Tibial nerve (tissue), 4 donors: ENCODE measurements at places on chromosomes 4 and X.

DNA sequence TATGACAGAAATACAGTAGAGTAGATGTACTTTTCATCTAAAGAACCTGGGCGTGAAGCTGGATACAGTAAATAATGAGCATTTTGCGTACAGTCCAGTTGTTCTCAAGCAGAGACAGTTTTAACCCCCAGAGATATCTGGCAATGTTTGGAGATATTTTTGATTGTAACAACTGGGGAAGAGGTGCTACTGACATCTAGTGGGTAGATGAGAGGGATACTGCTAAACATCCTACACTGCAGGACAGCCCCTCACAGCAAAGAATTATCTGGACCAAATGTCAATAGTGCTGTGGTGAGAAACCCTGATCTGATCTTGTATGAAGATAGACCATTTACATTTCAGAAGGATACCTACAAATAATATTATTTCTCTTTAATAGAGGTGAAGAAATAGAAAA lies 200.2 kb upstream of the FAM47A start:
- H3K27me3 ChIP-seq: no peaks in the 10 kb centered on the region
- H3K4me3 ChIP-seq: no peak overlapping the region
- H3K36me3 ChIP-seq: no peaks in the 10 kb centered on the region
- no peaks in the 10 kb centered on the region for H3K4me1 ChIP-seq
- DNase-seq: no peak

- H3K27ac ChIP-seq: no peak overlapping the region
- no peaks in the 10 kb centered on the region for H3K36me3 ChIP-seq
- H3K27me3 ChIP-seq: no peaks in the 10 kb centered on the region
- no peaks in the 10 kb centered on the region for H3K4me1 ChIP-seq
These were observed 524.9 kb upstream of the HTR2C start for GRCh38 chrX:114058988-114059418.

DNA sequence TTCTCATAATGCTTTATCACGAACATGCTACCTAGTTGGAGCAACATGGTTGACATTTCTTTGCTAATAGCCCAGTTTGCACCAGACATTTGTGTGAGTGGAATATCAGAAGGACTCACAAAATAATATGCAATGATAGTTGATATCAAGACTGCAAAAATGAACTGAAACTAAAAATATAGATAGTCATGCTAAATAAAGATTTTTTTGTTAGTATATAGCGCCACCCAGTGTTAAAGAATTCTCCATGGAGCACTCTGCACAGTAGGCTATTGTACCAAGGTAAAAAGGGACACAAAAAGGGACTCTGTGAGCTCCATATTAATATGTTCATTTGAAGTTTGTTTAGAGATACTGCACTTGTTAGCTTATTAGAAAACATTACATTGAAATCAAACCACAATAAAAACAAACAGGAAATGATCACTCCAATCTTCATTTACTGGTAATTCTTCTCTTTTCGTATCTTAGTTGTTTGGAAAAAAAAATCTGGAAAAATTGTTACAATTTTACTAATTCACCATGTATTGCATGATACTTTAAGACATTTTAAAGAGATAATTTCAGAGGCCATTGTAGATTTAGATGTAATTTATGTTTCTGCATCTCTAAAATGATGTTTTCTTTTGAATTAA lies 1509.6 kb downstream of the ADGRL3 start:
- H3K27ac ChIP-seq: no peak overlapping the region
- no peaks in the 10 kb centered on the region for H3K36me3 ChIP-seq
- DNase-seq: no peak
- no peaks in the 10 kb centered on the region for H3K4me1 ChIP-seq
- H3K27me3 ChIP-seq: no peaks in the 10 kb centered on the region

DNA sequence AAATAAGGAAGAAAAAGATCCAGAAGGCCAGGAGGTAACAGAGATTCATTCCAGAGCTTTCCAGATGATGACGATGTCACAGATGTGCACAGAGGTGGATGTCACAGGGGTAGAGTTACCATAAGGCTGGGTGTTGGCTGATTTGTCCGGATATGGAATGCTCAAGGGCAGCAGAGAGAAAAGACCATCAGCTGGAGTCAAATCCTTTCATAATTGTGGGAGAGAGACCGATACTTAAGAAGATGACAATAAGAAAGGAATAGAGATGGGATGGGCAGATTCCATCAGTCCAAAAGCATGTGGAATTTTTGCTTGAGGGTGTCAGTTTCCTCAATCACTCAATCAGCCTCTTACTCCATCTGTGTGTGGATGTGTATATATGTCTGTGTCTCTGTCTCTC lies 150.4 kb downstream of the CENPC start:
- no peak for DNase-seq
- no peaks in the 10 kb centered on the region for H3K27me3 ChIP-seq
- H3K36me3 ChIP-seq: no peaks in the 10 kb centered on the region
- no peak overlapping the region for H3K4me3 ChIP-seq
- H3K27ac ChIP-seq: no peak overlapping the region

DNA sequence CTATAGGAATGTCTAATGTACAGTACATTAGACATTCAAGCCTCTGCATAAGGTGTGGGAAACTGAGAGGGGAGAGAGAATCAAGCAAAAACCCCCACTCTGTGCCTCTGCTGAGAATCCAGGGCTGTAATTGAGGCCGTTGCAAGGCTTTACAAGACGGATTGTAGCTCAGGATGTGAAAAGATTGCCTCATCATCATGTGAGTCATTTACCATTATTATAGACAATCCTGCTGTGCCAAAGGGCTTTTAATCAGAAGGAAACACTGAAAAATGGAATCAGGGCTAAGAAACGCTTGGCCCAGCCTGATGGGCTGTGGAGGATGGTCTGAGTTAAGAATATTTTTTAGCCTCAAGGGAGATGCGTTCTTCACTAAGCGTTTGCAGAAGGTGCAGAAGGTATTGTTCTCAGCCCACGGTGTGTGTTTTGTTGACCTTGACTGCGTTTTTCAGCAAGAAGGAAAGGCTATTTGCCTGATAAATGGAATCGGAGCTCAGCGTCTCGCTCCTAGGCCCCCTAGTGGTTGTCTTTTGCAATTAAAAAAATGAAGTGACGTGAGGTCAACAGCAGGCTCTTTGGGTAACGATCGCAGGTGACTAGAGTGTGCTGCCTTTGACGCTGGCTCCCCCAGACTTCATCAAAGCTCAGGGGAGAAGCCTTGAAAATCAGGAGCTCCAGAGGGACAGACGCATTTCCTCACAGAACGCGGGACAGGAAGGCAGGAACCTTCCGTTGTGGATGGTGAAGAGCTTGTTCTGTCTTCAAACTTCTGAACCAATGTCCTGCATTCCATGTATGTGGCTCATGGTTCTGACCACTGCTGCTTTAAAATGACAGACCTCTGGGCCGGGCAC lies 18.1 kb upstream of the CHRNA9 start:
- H3K4me3 ChIP-seq: peak overlapping the region; percentile 37
- DNase-seq: no peak
- no peaks in the 10 kb centered on the region for H3K27me3 ChIP-seq
- peak overlapping the region; percentile 75 for H3K27ac ChIP-seq
- H3K4me1 ChIP-seq: no peaks in the 10 kb centered on the region

GRCh38 chr4:80202741-80203553 lies 5.6 kb downstream of the PRDM8 start:
- H3K27ac ChIP-seq: peak overlapping the region; percentile 87
- H3K36me3 ChIP-seq: no peaks in the 10 kb centered on the region
- no peaks in the 10 kb centered on the region for H3K27me3 ChIP-seq
- H3K4me1 ChIP-seq: no peaks in the 10 kb centered on the region

DNA sequence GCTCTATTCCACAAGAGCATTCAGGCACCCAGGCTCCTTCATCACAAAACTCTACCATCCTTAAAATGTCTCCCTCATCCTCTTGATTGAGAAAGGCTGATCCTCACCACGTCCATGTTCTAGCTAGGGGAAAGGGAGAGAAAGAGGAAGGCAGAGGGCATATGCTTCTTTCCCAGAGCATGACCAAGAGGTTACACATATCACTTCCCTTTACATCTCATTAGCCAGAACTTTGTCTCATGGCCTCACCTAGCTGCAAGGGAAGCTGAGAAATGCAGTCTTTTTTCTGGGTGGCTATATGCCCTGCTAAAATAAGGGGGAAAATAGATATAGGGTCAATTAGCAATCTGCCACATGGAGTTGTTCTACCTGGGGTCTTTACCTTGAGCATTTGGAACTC lies 42.7 kb downstream of the LONRF3 start:
- H3K27ac ChIP-seq: no peak overlapping the region
- H3K27me3 ChIP-seq: no peaks in the 10 kb centered on the region
- DNase-seq: no peak
- no peak overlapping the region for H3K4me3 ChIP-seq

DNA sequence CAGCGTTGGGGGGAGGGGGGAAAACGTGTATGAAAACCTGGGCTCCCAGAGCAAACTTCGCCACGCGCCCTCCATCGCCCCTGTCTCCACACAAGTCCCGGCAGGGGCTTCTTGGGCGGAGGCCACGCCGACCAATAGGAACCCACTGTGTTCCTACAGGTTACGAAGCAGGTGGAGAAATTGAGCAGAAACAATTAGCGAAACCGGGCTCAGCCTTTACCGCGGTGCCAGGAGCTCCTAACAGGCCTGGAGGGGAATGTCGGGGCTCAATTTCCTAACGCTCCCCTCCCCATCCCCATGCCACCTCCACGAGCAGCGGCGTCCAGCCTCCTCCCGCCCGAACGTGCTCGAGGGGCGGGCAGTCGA lies 589 bp upstream of the KIT start:
- H3K36me3 ChIP-seq: no peaks in the 10 kb centered on the region
- H3K27me3 ChIP-seq: peaks cover 38% of the 10 kb centered on the region
- peaks cover 22% of the 10 kb centered on the region for H3K4me1 ChIP-seq
- peak overlapping the region; percentile 41 for H3K4me3 ChIP-seq

DNA sequence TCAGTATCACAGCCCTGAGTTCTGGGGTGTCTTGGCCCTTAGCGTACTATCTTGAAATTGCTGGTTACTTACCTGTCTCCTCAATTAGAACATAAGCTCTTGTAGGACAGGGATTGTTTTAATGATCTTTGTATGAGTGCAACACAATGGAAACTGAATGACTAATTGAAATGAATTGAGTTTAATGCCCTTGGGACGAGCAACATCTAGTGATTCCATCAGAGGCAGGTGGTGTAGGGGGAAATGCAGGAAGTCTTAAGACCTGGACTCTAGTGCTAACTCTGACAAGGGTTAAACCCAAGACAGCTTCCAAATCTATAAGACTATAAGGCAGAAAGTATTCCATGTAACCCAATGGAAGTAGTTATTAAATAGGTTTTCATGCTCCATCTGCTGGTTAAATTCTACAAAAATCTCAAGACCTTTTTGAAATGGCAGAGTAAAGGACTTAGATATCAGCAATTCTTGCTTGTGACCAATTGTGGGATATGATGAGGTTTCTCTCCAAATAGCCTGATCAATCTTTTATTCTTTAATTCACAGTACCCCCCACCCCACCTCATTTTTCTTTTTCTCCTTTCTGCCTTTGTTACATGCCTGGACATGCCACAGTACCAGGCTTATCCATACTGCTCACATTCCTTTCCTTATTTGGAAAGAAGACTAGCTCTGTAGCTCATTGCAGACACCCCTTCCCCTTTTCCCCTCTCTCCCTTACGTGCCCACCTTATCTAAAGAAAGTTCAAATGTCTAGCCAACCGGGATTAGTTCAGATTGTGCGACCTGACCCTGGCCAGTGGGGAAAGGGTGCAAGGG lies 340.8 kb downstream of the PAPSS1 start:
- no peak overlapping the region for H3K27ac ChIP-seq
- no peaks in the 10 kb centered on the region for H3K4me1 ChIP-seq
- DNase-seq: no peak
- no peaks in the 10 kb centered on the region for H3K27me3 ChIP-seq
- no peaks in the 10 kb centered on the region for H3K36me3 ChIP-seq

GRCh38 chr4:6991771-6992557 lies 51.2 kb upstream of the TADA2B start:
- H3K27me3 ChIP-seq: no peaks in the 10 kb centered on the region
- no peak overlapping the region for H3K27ac ChIP-seq
- peak; percentile 49 for DNase-seq
- peaks cover 31% of the 10 kb centered on the region for H3K4me1 ChIP-seq
- peaks cover 4% of the 10 kb centered on the region for H3K36me3 ChIP-seq

GRCh38 chr4:77178560-77178959 lies 21.6 kb downstream of the CCNG2 start:
- DNase-seq: no peak
- no peaks in the 10 kb centered on the region for H3K4me1 ChIP-seq
- no peaks in the 10 kb centered on the region for H3K27me3 ChIP-seq

- no peak overlapping the region for H3K27ac ChIP-seq
- no peaks in the 10 kb centered on the region for H3K27me3 ChIP-seq
- no peak overlapping the region for H3K4me3 ChIP-seq
- no peak for DNase-seq
These were observed 35.1 kb upstream of the GEMIN8 start for GRCh38 chrX:14064626-14065432.

- DNase-seq: no peak
- H3K36me3 ChIP-seq: no peaks in the 10 kb centered on the region
- H3K4me3 ChIP-seq: no peak overlapping the region
- no peak overlapping the region for H3K27ac ChIP-seq
These were observed 12.4 kb downstream of the SHROOM3 start for GRCh38 chr4:76447393-76447851.

GRCh38 chr4:112145326-112145789 lies at the start of gene FAM241A:
FAM241A (plus strand) TSS chr4:112145454; CDS start chr4:112145581, 127 bp downstream.
- H3K4me3 ChIP-seq: peak within 1 kb of the TSS; percentile 89
- H3K27ac ChIP-seq: peak within 1 kb of the TSS; percentile 61
- H3K36me3 ChIP-seq: no peaks in the 10 kb centered on the region
- DNase-seq: peak; percentile 80
- no peaks in the 10 kb centered on the region for H3K4me1 ChIP-seq

DNA sequence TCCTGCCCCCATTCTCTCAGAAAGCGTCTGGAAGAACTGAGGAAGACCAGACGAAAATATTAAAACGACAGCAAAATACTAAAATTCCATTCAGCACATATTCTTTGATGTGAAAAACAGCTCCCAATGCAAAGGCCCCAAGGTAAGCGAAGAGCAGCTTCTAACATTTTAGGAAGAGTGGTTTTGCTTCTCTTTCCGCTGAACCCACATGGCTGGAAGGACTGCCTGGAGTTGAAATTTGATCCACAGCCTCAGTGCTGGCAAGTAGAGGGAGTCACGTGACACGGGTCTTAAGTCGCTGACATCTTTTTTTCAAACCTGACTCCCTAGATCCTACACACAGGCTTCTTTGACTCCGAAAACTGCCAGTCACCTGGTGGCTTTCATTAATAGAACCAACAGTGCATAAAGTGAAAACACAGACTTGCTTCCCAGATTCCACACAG lies at the start of gene FAM13A:
FAM13A (minus strand) TSS at position 233 of the 446 bp plus-strand sequence; CDS start at position 12, 221 bp downstream.
- no peaks in the 10 kb centered on the region for H3K4me1 ChIP-seq
- H3K27ac ChIP-seq: peak within 1 kb of the TSS; percentile 76
- no peaks in the 10 kb centered on the region for H3K36me3 ChIP-seq
- DNase-seq: peak; percentile 92

GRCh38 chrX:133215017-133215416 lies 3.1 kb downstream of the TFDP3 start:
- no peak for DNase-seq
- no peak overlapping the region for H3K4me3 ChIP-seq
- H3K27ac ChIP-seq: no peak overlapping the region
- H3K36me3 ChIP-seq: no peaks in the 10 kb centered on the region
- no peaks in the 10 kb centered on the region for H3K27me3 ChIP-seq

DNA sequence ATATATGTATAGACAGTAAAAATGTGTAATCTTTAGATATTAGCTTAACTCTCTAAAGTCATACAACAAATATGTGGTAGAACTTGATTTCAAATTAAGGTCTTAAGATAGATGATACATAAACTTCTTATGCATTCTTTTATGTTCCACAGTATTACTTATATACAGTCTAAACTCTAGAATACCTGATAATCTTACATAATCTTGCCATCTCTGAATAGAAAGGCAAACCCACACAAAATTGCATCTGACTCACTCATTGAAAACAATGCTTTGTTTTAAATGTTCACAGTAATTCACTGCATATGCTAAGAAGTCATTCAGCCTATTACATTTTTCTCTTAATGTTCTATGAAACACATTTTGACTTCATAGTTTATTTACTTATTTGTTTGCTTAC lies 10.1 kb downstream of the SULT1B1 start:
- H3K27ac ChIP-seq: no peak overlapping the region
- DNase-seq: no peak
- H3K4me1 ChIP-seq: no peaks in the 10 kb centered on the region
- no peaks in the 10 kb centered on the region for H3K27me3 ChIP-seq
- H3K4me3 ChIP-seq: no peak overlapping the region
